ENCODE measurements at places on chromosomes 6 and 20.

DNA sequence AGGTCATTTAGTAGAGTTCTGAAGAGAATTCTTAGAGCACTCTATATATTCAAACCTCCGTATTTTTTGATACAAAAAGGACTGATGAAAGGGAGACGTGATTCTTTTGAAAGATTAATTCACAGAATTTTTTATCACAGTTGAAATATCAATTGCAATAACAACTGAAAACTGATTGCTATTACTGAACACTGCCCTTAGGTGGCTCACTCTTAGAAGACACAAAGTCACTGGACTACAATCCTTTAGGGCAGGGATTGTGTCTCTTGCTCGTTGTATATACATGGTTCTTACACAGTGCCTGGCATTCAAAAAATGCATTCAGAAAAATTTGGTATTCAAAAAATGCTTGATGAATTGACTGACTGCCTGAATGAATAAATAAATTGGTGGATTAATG lies 17.1 kb upstream of the CALHM6 start:
- no peak for DNase-seq

GRCh38 chr6:141580988-141581552 lies 551.7 kb upstream of the GJE1 start:
- DNase-seq, result no peak

DNA sequence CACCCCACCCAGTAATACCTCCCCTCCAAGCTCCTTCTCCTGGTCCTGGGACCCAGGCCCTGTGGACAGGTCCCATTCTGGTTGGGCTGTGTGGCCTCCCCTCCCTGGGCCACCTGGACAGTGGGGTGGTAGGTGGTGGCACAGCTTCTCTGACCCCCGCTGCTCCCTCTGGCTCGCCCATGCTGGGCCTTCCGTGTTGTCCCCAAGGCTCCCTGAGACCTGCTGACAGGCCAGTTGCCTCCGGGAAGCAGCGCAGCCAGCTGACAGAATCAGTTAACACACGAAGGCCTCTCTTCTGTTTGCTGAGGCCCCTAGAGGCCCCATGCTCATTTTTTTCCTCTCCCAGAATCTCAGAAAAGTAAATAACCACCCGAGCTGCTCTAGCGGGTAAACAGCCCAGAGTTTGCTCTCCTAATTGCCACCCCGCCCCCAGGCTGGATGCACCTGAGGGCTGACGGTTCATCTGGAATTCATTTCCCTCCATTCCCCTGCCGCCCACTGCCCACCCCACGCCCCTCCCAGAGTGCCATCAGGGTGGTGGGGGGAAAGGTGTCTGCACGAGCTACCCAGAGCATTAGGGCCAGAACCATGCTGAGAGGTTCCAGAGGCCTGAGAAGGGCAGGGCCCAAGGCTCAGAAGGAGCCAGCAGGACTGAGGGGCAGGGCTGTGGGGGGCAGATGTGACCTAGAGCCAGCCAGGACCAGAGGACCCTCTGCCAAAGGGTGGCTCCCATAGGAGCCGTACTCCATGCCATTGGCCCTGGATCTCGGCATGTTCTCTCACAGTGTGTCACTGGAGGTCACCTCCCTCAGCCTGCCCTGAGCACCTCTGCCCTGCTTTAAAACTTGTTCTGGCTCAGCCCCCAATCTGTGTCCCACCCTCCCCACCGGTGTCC lies 157.5 kb downstream of the GRM4 start:
- peak; percentile 69 for DNase-seq

DNA sequence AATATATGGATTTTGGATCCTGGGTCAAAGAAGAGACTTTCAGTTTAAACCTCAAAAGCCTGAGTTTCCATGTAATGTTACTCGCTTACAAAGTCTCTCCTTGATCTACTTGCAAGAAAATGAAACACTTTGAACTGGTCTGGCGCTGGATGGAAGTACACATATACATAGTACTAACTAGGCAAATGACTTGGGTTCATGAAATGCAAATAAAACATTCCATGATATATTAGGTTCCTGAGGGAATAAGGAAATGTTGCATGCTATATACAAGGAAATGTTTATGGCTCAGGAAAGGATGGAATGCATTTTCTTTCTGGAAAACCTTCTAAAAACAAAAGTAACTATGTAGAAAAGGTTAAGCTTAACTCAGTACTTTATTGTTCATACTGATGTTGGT lies 11.4 kb upstream of the TXLNB start:
- DNase-seq, result no peak

DNA sequence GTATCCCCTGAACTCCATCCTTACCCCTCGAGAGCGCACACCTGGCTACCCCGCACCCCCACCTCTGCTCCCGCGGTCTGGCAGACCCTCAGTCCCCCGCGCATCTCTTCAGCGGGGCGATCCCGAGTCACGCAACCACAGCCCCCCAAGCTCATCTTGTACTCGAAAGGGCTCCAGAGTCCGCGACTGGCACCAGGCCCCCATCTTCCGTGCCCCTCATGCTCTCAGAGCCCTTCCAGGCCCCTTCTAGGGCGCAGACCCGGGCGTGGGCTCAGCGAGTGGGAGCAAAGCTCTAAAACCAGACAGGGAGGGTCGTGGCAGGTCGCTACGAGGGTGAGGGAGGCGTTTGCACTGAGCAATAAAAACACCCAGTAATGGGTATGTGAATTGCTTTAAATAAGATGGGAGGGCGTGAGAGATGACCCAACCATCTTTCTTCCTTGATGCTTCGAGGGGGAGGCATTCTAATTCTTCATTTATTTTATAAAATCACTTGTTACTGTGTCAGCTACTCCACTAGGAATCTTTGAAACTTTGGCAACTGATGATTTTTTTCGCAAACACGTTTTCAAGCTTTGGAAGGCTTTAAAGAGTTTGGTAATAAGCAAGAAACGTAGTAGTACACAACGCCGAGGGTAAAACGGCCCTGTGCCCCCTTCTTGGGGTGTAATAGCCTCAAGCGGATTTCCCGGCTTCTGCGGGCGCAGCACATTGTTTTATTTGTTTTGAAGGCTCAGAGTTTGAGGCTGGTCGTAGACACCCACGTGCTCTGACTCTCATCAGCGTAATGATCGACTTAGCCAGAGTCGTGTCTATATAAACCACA lies 42.6 kb upstream of the SUPT3H start:
- DNase-seq, result no peak

- DNase-seq, result no peak
These were observed 200.6 kb downstream of the MAFB start for GRCh38 chr20:40488401-40488800.

- DNase-seq, result no peak
These were observed 66.9 kb downstream of the FAXC start for GRCh38 chr6:99282479-99283062.

GRCh38 chr6:3625980-3626563 lies 125.4 kb downstream of the PXDC1 start:
- no peak for DNase-seq

DNA sequence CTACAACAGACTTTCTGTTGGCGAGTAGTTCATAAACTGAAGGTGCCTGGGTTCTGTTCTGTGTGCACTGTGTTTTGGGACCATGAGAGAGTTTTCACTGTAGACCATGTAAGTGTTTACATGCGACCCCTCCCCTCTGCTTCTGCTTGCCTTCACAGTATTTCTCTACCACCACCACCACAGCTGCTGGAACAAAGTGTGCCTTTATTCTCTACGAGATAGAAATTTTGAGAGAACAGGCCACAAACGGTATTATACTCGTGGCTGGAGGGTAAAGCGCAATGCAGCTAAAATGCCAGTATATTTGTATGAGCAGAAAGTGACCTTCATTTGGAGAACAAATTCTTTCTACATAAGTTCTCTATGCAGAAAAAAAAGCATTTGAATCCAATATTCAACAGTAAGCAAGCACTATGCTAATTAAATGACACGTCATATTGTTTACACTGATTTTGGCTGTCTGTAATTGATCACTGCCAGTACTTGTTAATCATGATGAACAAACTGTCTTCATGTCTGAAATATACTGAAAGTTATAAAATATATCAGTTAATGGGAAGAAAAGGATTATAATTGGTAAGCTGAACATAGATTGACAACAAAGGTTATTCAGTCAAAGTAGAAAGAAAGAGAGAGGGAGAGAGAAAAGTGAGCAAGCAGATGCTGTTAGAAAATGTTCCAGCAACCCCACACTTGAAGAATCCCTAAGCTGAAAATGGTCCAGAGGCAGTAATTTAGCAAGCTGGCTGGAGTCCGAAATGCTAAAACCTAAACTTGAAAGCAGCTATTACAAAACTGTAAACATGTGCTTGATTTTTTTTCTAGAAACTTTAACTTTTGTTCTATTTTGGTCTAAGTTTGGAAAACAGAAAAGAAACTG lies 8.8 kb downstream of the CLDN20 start:
- DNase-seq, result no peak

DNA sequence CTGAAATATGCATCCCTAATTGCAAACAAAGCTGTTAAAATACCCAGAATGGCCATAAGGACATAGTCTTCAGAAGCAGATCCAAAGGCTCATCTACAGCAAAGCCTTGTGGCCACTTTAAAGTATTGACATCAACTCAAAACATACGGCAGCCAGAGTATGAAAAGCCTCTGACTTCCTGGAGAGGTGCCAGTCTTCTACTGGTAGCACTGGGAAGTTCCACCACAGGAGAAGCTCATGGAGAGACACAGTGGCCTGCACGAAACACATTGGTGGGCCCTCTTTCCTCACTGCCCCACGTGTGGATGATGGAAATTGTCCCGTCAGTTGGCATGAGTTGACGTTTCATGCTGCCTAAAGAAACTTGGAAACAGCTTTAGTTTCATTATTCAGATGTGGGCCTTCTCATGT lies 202.6 kb upstream of the HEY2 start:
- DNase-seq, result no peak

- no peak for DNase-seq
These were observed 94.3 kb downstream of the EDN1 start for GRCh38 chr6:12384357-12384912.

GRCh38 chr6:14310960-14311359 lies 193.4 kb downstream of the CD83 start:
- no peak for DNase-seq

GRCh38 chr6:136405420-136406029 lies 115.9 kb upstream of the BCLAF1 start:
- no peak for DNase-seq

- DNase-seq, result no peak
These were observed 108.9 kb upstream of the CST7 start for GRCh38 chr20:24840121-24840713.

DNA sequence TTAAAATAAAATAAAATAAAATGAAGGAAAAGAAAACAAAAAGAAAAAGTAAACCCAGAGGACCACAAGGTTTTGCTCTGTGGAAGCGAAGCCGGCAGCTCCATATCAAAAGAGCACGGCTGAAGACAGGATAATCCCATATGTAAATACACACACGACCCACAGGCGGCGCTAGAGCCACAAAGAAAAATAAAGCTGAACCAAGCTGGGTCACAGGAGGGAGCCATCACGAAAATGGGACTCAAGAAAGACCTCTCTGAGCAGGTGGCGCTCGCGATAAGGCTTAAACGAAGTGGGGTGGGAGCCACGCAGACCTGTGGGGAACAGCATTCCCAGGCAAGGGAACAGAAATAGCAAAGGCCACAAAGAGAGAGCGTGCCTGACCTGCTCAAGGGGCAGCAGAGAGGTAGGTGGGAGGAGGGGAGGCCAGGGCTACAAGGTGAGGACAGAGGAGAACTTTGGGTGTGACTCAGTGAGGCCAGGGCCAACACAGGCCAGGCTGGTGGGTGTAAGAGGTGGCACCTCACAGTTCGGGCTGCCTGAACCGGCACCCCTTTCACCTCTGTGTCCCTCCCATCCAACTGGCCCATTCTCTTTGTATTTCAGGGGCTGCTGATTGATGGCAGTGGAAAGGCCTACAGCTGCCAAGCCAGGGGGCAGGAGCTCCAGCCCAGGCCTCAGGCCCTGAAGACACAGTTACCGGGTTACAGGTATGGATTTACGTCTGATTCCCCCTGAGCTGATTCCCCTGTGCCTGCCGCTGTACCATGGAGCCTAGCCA lies 26.0 kb downstream of the PTGIS start:
- DNase-seq, result no peak

DNA sequence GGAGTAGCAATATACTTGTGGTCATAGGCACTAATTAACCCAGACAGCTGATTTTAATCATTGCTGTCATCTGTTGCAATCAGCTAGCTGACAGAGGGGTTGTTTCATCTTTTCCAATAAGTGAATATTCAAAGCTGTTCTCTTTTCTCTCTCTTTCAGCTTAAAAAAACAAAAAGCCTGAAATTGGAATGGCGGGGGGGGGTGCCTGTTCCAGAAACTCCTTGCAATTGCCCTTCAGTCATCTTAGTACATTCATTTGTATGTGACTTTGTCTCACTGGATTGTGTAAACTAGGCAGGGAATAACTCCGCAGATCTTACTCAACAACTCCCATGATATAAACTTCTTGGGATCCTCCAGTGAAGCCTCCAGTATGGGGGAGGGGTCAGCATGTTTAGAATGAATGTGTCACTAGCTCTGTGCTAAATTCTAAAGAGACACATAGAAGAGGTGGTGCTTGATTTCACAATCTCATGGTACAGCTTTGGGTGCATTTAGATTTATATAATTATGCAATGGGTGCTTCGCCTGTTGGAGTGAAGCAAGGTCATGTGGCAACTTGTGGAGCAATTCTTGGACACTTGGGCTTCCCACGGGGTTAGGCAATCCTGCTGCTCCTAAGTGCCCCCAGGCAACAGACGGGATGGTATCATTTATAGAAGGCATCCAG lies 40.1 kb downstream of the SLC24A3 start:
- no peak for DNase-seq

- no peak for DNase-seq
These were observed 62.0 kb downstream of the ATXN1 start for GRCh38 chr6:16698997-16699868.

GRCh38 chr6:30970946-30971345 lies 12.6 kb upstream of the MUC21 start:
- no peak for DNase-seq

DNA sequence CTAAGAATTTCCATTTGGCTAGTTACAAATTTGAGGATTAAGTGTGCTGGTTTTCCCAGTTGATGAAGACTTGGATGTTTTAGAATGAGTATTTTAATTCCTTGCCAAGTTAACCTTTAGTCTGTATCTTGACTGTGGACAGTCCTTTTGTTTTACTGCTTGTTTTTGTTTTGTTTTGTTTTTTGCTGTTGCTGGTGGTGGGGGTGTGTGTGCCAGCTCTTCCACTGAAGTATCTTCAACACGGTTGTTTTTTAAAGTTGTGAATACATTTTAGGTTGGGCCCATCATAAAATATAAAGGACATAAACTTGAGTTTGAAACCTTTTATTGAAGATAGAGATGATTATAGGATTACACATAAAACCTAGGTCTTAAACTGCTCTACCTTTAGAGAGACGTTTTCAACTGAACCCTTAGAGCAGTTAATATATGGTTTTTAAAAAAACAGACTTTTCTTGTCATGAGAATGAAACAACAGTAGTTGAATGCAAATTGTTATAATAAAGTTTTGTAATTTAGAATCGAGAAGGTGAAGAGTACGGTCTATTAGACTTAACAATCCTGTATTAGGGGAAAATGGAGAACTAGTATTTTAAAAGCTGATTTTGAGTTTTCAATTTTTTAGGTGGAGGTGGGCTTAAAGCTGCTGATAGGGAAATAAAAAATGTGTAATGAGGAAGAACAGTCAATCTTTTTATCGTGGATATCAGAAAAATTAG lies 4.0 kb downstream of the QKI start:
- DNase-seq, result no peak

- no peak for DNase-seq
These were observed 240.9 kb downstream of the DOK5 start for GRCh38 chr20:54716174-54716747.

GRCh38 chr6:56766806-56767178 lies 124.1 kb upstream of the DST start:
- no peak for DNase-seq

GRCh38 chr6:25278914-25279747 lies at the start of gene CARMIL1:
TSS of gene CARMIL1 (plus strand) at chr6:25279374. CDS start at chr6:25279796, 422 bp downstream.
- peak; percentile 83 for DNase-seq

- DNase-seq, result peak; percentile 97
These were observed at the start of gene MSH5 for GRCh38 chr6:31739639-31740396. TSS of gene MSH5 (plus strand) at chr6:31740005. CDS start at chr6:31740467, 462 bp downstream.
